ENCODE measurements at places on chromosomes 7 and 10.

DNA sequence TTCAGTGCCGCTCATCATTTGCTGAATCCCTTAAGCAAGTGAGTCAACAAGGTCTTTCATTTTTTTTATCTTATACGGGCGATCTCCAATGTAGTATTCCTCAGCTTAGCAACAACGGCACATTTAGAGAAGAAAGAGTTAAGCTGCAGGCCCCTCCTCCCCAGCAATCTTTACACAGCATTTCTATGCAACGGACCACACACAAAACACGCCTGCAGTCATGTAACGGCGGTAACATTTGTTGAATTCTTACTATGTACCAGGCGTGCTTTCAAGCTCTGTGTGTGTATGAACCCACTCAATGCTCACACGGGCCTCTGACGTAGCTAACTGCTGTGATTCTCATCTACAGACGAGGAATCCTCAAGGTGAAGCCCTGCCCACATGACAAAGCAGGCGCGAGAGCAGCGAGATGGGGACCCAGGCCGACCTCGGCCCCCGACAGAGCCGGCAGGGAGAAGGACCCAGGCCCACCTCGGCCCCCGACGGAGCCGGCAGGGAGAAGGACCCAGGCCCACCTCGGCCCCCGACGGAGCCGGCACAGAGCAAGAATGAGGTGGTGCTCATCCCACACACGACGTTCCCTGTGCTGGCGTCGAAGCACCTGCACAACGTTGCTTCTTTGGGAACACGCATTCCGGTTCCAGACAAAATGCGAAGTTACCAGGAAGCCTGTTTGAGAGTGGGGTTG, 240.7 kb downstream of the ZMYND11 start:
- no peak for DNase-seq

- DNase-seq, result peak; percentile 48
Measured at GRCh38 chr7:129169686-129170440, 18.6 kb upstream of the SMO start.

DNA sequence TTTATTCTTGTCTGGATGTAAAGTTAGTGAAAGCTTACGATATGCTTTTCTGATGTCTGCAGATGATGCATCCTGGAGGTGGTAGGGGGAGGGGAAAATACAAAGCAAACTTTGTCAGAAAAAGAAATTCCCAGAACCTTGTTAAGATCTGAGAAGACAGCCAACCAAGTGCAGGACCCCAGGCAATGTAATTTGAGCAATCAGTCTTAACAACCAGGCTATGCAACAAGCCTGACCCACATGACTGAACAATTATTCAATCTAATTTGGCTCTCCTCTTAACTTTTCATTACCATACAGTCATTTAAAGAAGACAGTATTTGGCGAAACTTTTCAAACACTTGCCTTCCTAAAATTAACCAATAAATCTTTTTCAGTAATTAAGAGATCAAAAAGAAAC, 74.5 kb downstream of the DNAJC1 start:
- no peak for DNase-seq

DNA sequence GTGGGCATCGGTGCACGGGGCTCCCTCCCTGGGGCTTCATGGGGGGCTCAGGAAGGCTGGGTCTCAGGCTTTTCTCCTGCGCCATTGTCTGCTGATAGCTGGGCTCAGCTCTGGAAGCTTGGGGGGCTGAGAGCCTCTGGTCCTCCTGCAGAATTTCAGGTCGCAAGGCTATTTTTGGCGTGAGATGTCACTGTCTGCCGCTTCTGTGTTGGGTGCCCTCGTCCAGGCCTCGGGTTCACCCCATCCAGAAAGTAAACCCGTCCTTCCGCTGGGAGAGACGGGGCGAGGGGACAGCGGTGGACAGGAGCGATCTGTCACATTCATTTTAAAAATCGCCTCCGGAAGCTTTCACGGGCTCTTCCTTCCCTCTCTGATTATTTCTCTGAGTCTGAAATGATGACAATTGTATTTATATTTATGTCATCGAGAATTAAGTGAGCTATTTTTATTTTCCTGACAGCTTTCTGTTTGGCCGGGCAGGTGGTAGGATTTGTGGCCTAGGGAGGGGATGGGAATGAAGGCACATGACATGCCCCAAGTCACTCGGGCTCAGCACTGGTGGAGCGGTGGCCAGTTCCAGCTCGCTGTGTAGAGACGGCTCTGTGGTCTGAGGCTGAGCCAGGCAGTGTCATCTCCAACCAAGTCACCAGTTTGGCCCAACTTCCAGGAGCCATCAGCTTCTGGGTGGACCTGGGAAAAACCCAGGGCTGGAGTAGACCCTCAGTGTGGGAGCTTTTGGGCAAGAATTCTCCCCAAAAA, 40.7 kb upstream of the AP5Z1 start:
- no peak for DNase-seq

DNA sequence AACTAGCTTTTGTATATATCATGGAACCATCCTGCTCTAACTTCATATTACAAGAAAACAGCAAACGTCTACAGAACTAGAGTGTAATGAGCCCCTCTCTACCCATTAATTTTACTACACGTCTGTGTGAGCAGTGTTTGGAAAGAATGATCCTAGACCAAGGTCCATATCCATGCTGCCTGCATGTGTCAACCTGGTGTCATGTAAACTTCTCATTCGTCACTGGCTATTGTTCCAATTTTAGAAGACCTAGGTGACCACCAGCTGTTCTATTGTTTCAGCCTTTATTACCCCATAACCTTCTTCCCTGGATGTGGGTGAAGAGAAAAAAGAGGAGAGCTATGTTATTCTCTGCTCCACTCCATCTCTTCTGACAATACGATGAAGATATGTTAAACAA, 77.1 kb downstream of the CREM start:
- DNase-seq, result no peak

GRCh38 chr7:75836798-75837197, 23.2 kb upstream of the CCL24 start:
- no peak for DNase-seq

- DNase-seq, result no peak
Measured at GRCh38 chr10:61987537-61987936, 86.0 kb downstream of the ARID5B start.

DNA sequence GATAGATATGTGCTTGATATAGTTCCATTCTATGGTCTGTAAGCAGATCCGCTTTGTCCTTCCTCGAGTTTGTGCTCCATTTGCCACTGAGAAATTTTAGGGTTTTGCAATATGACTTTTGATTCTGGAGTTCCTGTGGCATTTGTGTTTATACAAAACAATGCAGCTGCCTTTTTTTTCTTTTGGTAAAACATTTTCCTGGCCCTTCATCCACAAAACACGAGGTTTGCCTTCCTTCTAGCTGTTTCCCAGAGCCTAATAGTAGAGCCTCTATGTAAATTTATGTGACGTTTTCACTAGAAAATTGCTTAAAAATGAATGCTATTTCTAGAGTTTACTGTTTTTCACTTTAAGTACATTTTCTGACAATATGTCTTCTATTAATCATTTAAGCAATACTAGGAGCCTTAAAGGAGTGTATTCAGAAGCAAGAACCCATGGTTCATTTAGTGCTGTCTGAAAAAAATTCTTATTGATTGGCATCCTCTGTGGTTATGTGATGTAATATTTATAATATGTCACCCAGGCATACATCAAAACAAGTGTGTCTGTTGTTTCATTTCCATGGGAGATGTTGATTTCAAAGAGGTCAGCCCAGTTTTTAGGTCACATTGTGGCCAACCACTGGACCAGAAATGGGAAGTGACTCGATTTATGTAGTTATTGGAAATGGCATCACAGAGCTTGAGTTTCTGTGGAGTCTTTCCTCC, 618.3 kb downstream of the LRMDA start:
- DNase-seq, result peak; percentile 48

DNA sequence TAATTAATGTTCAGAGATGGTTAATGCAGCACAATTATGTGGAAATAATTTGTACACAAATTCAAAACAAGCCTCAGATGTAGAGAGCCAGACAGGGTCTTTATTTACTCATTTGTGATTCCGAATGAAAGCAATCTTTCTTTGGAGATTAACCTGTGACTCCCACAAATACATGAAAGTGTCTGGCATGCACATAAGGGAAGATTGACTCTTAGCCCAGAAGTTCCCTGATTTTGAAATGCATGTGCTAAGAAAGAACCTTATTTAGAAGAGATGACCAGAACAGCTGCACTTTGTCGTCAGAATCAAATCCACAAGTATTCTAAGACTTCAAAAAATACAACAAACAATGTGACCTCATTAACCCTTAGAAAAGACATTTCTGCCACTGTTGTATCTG, 45.1 kb downstream of the RNLS start:
- DNase-seq, result peak; percentile 60

DNA sequence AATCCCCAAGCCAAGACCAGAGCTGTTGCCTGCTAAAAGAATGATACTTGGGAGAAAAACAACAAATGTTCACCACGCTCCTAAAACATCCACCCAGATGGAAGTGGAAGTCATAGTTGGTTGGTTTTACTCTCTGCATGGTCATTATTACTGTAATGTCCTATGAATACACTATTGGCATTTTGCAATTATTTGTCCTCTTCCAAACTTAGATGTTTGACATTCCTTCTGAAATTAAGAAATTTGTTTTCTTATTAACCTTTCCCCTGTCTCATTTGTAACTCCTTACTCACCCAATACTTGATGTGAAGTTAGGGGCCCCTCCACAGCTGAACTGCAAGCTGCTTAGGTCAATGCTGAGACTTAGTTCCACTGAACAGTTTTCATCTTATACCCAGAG, 383.3 kb downstream of the INHBA start:
- DNase-seq, result no peak

DNA sequence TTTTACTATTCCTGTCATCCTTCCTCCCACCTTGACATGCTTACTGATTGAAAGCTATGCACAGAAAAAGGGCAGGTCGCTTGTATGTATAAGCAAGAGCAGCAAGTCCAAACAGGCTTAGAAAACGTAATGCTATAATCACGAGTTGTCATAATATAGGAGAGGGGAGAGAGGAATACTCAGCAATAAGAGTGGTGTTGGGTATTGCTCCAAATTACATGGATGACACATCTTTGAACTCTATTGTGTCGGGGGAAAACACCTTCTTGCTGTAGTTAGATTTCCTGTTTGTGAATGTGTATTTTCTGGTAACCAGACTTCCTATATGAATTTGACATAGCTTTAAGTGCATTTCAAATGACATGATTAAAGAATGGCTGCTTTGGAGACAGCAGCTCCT, 7.5 kb downstream of the MET start:
- DNase-seq, result no peak

DNA sequence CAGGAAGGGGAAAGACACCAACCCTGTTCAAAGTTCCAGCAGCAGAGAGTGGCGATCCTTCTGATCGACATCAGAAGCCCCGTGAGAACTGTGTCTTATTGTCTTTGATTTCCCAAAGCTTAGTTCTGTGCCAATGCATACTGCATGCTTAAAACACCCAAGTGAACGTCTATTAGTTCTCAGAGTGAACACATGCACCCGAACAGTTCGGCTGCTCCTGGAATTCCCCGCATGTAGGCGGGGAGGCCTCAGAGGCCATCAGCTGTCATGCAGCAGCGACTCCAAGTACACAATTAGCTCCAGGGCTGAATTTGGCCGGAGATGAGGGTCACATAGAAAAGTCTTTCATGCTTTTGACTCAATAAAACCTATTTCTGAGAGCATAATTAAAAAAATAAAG, 276.9 kb downstream of the ZMYND11 start:
- no peak for DNase-seq

- DNase-seq, result no peak
Measured at GRCh38 chr7:81929386-81929785, 159.5 kb upstream of the HGF start.

DNA sequence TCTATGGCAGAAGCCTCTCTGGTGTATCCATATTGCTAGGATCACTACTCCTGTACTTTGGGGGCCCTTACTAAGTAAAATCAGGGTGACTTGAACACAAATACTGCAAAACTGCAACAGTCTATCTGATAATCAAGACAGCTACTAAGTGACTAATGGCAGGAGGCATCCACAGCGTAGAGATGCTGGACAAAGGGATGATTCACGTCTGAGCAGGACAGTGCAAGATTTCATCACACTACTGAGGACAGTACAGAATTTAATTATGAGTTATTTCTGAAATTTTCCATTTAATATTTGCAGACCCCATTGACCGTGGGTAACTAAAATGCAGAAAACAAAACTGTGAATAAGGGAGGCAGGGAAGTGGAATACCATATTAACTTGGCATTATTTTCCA, 10.4 kb downstream of the CUL2 start:
- DNase-seq, result no peak

DNA sequence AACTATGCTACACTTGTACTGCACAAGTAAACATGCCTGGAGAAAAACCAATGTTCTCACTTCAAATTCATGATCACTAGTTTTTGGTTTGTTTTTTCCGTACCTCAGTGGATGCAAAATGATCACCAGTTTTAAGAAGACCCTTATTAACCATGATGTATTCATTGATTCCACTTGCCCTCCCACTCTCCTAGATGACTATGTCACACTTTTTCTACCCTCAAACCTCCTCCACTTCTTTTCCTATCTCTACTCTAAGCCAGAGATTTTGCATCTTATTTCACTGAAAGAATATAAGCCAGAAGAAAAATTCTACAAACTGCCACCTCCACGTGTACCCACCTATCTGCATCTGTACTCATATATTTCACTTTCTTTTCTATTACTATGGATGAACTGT, 186.2 kb upstream of the NAMPT start:
- DNase-seq, result no peak

GRCh38 chr10:61398366-61399129, 54.6 kb downstream of the TMEM26 start:
- DNase-seq, result no peak

- no peak for DNase-seq
Measured at GRCh38 chr10:53005612-53006345, 233.2 kb upstream of the MBL2 start.

DNA sequence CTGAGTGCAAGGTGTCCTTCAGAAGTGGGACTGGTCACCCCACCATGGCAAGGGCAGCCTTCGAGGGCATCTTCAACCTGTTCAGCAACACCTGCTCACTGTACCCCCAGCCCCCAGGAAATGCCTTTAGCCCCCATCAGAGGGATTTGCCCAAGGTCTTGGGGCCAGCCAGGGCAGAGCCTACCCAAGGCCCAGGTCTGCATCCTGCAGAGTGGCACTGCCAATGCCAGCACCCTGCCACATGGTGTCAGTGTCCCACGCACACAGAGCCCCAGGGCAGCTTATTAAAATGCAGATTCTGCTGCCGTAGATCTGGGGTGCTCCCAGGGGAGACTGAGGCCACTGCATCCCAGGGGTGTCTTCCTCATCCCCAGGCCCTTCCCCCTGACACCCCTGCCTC, 106.2 kb upstream of the KCTD7 start:
- DNase-seq, result no peak

- no peak for DNase-seq
Measured at GRCh38 chr10:102859911-102860310, 5.9 kb downstream of the BORCS7 start.

- DNase-seq, result peak; percentile 63
Measured at GRCh38 chr10:78763651-78764395, 304.9 kb upstream of the ZMIZ1 start.
